ENCODE measurements at places on chromosomes 7 and 10. TPM values are rescaled to one million over a fixed set of nuclear protein-coding genes. Genes with fewer than 3 reads are reported as not detected.

METTL27 gene
- not detected for total RNA-seq

GRCh38 chr10:47420305-47421056 is 36.4 kb upstream of the ZNF488 start:
- H3K36me3 ChIP-seq: no peaks in the 10 kb centered on the region
- no peak overlapping the region for H3K27ac ChIP-seq
- no peak overlapping the region for H3K4me3 ChIP-seq
- DNase-seq: no peak
- H3K27me3 ChIP-seq: peaks cover 2% of the 10 kb centered on the region
- no peaks in the 10 kb centered on the region for H3K4me1 ChIP-seq

DNA sequence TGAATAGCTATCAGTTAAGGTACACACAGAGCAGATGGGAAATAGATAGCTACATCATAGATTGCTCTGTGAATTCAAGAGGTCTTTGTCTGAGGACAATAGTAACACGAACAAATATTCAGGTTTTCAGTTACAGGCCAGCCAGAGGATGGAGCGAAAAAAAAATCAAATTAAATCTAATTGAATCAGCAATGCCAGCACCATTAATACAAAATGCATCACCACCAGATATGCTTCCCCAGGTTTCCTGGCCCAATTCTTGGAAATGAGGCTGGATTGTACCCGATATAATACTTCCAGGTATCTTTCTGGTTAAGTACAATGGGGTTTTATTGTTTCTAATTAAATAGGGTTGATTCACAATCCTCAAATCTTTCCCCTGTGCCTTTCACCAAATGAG is 975.8 kb upstream of the AUTS2 start:
- DNase-seq: no peak
- H3K4me1 ChIP-seq: no peaks in the 10 kb centered on the region
- no peaks in the 10 kb centered on the region for H3K27me3 ChIP-seq
- H3K36me3 ChIP-seq: no peaks in the 10 kb centered on the region
- no peak overlapping the region for H3K27ac ChIP-seq
- no peak overlapping the region for H3K4me3 ChIP-seq

- H3K4me3 ChIP-seq: no peak overlapping the region
- no peak overlapping the region for H3K27ac ChIP-seq
- H3K4me1 ChIP-seq: peaks cover 8% of the 10 kb centered on the region
- DNase-seq: no peak
- no peaks in the 10 kb centered on the region for H3K27me3 ChIP-seq
Observed at GRCh38 chr7:158613481-158613880, 25.9 kb upstream of the PTPRN2 start.
